ENCODE measurements at places on chromosomes 1 and 21.

GRCh38 chr21:15749861-15750159 lies 20.0 kb downstream of the USP25 start:
- no peak for DNase-seq

DNA sequence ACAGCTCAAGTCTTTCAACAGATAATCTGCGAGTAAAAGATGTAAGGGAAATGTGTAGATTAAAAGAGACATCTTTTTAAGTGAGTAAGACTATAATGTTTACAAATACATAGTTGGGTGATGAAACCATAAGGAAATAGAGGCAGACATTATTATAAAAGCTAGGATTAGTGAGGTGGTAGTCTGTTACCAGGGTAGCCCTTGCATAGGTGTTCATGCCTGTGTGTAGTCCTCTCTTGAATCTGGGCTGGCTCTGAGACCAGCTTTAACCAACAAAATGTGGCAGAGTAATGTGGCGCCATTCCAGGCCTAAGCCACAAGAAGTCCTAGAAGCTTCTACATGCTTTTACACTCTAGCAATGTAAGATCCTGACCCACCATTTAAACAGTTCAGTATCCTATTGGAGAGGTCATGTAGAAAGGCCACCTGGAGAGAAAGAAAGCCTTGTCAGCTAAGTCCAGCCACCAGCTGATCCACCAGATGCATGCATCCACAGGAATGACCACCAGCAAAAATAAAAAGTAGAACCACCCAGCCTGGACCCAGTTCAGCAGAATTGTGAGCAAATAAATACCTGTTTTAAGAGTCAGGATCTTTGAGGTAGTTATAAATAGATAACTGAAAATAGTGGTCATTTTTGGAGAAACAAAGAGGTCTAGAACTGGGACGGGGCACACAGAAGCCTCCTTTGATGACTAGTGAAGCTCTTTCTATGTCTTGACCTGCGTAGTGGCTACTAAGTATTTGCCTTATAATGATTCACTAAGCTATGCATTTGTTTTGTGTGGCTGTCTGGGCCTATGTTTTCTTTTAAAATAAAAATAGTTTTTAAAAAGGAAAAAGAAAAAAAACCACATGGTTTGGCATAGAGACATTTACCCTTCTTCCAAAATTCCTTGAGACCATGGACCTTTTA lies 8.1 kb downstream of the NIBAN1 start:
- no peak for DNase-seq

GRCh38 chr1:15700508-15700907 lies 16.4 kb downstream of the PLEKHM2 start:
- DNase-seq = no peak

DNA sequence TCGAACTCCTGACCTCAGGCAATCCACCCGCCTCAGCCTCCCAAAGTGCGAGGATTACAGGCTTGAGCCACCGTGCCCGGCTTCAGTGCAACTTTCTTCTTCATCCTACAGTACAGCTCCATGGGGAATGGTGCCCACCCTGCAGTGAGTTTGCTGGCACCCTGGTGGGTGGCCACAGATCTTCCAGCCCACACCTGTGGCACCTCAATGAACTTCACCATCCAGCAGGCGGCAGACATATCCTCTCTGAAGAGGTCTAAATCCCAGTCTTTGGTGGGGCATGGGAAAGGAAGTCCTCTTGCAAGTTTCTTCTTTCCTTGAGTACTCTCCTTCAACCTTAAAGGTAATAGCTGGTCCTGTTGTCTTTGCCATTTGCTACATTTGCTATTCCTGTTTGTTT lies 18.1 kb upstream of the ZBTB8A start:
- DNase-seq = no peak

DNA sequence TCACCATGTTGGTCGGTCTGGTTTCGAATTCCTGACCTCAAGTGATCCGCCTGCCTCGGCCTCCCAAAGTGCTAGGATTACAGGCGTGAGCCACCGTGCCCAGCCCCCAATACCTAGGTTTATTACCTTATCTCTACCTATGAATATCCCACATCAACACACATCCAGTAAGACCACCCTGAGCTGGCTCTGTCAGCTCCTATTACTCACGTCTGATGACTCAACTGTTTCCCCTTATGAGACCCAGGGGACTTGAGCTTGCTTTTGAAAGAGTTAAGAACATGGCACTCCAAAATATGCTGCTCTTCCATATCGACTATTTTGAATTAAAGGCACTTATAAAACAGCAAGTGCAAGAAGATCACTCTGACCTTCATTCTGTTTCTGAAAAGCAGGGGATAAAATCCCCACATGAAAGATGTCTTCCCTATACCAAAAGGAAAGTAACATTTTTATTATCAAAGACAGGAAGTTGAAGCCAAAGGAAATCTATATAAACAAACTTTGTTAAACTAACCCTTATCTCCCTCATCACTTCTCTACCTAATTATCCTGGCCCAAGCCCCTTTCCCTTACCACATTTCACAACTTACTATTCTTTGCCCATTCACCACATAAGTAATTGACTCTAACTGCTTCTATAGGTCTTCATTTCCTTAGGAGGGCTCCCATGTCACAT lies 41.3 kb upstream of the OSBPL9 start:
- no peak for DNase-seq

All from activated CD4-positive, alpha-beta T cell treated with anti-CD3 and anti-CD28 coated beads, Interleukin-2, amount 50 U/mL, for 16 hours (primary cell).